C1 segment of cervical spinal cord (tissue), 14 donors: ENCODE measurements at places on chromosomes 3 and 15.

- no peak for DNase-seq
Measured at GRCh38 chr15:47293466-47294162, 423.7 kb upstream of the SEMA6D start.

- no peak for DNase-seq
Measured at GRCh38 chr3:42014458-42014920, 52.6 kb upstream of the ULK4 start.

- DNase-seq: no peak
Measured at GRCh38 chr15:92885224-92886041, 14.7 kb upstream of the CHD2 start.

GRCh38 chr3:24952388-24952787, 457.7 kb upstream of the THRB start:
- DNase-seq: no peak

DNA sequence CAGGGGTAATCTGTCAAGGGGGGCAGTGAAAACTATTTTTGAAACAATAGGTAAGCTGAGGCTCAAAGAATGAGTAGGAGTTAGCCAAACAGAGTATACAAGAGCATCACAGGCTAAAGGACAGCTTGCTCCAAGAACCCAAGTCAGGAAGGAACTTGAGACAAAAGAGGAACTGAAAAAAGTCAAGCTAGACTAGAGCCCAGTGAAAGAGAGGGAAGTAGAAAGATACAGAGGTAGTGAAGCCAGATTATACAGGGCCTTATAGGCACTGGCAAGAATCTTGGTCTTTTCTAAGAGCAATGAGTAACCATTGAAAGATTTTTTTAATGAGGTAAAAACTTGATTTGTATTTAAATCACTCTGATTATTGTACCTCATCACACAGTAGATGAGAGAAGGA, 69.9 kb downstream of the FILIP1L start:
- DNase-seq: no peak

DNA sequence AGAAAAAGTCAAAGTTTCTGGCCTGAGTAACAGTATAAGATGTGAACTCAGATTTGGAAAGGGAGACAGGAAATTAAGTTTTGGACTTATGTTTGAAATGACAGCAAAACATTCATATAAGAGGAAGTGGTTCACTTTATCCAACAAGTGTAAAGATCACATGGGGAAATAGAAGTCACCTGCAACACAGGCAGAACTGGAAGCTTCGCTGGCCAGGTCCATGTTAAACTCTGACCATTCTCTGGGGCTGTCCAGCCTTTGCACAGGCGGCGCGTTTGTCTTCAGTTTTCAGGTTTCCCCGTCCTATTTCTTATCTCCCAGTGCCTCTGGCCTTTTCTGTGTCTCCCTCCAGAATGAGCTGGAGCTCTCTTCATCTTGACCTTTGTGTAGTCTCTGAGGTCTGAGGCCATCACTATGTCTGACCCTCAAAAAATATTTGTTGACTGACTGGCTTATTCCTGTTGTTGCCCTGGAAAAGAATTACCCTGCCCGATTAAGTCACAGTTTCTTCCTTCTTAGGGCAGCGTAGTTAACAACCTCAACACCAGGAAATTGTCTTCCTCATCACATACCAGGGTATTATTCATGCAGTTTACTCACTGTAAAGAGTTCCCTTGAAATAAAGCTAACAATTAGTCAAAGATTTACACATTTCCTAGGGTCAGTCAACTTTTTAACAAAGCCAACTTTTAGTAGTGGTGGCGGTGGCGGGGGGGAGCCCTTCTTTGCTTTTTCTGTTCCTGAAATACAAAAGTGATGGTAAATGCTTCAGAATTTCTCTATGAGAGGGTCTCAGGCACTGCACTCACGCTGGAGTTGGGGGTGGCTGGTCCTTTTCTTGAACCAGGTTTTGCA, 959 bp upstream of the RASA2 start:
- no peak for DNase-seq

- DNase-seq: no peak
Measured at GRCh38 chr15:26691249-26691648, 81.6 kb downstream of the GABRB3 start.

GRCh38 chr15:75775296-75776064, 62.8 kb upstream of the CSPG4 start:
- DNase-seq: no peak

DNA sequence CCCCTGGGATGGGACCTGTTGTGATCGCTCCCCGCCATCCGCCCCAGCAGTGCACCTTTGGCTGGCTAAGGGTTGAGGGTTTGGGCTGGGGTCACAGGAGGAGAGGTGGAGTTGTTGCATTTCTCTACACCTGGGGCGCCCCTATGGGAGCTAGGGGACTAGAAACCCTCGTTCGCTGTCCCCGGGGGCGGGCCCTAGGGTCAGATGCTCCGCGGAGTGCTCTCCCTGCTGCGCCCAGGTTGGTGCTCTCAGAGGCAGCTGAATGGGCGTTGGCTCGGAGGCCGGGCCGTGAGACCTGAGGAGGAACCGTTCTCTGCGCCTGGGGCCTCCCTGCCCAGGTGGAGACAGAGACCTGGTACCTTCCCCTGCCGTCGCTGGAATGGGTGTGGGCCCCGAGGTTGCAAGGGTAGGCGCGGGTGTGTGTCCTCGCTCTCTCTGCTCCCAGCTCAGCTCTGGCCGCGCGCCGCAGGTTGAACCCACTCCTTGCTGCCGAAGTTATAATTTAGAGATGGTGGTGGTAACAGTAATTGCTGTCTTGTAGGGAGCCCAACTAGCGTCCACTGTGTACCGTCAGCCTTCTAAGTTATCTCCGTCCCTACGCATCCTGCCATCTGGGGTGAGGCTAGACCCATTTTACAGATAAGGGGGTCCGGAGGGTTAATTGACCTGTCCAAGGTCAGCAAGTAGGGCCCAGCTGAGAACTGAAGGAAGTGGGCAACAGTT, 965 bp downstream of the FLNB start:
- peak; percentile 36 for DNase-seq

- DNase-seq: no peak
Measured at GRCh38 chr3:120052225-120052624, 42.0 kb downstream of the GSK3B start.

DNA sequence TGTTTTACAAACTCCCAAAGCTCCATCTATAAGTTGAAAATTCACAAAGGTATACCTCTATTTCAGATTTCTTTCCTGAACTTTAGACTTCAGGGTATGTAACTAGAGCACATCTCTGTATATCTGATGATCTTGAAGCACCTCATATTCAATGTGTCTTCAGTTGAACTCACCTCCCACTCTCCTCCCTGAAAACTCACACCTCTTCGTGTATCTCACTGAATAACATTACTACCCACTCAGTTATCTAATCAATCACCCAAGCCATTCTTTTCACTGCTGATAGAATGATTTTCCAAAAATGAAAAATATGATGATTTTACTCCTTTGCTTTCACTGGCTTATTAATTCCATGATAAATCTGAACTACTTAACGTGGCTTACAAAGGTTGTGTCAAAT, 52.9 kb downstream of the GTPBP8 start:
- no peak for DNase-seq

DNA sequence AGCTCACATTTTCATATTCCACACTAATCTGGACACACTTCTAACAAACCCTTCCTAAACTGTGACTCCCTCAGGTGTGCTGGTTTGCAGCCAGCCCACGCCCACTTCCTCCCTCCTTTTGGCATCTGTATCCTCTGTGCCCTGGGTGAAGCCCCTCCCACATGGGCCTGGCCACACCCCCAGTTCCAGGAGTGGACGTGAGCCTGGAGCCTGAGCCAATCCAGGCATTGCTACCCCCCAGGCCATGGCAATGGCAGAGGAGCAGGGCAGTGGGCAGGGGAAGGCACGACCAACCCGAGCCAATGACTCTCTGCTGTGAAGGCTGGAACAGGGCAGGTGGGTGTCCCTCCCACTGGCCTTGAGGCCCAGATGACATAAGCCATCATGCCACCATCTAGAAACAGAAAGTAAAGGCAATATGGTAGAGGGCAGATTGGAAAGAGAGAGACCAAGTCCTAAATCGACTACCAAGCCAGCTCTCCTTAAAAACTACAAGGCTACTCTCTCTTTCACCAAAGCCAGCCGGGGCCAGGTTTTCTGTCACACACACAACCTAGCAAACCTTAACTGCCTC, 18.6 kb downstream of the FAM174B start:
- DNase-seq: no peak

DNA sequence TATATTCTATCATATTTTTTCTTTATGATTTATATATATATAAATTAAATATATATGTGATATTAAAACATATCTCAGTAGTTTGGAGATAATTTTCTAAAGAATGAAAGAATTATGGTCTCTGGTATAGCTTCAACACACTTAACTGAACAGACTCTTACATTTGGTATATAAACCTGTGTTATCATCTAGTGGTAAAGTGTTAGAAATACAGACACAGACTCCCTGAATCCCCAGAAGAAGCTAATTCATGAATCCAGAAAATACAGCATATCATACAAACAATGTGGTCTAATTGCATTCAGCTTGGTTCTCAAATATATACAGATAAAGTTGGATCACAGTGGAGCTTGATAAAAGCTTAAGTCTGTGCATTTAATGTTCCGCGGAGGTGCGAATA, 1100.4 kb downstream of the ROBO2 start:
- DNase-seq: no peak

DNA sequence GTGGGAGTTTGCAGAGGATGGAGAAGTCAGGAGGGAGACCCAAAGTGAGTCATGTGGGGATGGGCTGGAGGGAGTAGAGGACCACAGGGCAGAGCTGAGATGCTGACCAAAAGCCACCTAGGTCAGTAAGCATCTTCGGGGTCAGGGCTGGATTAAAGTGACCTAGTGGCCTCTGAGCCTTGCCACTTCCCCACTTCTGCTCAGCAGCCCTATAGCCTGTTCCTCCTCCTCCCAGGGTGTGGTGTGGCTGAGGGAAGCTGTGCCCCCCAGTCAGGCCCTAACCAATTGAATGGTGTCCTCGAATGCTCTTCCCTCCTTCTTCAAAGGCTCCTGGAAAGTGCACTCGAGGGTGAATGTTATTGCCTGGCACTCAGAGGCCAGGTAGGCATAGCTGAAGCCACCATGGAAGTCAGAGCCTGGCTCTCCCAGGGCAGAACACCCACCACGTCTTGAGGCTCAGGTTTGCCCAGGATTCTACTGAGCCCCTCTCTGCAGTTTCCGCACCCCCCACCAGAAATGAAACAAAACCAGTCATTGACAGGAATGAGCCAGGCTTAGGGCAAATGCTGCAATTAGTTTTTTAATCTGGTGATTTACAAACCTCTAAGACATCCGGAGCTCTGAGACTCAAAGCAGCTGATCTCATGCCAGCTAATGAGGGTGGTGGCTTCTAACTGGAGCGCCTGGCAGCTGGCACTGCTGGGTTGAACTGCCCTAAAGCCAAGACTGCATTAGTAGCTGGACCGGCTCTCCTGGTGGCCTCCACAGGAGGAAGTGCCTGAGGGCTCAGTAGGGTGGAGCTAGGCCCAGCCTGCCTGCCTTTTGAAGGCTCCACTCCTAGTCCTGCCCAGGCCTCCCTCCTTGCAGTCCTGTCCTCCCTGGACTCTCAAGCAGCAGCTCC, 26.0 kb upstream of the VIPR1 start:
- no peak for DNase-seq

GRCh38 chr3:63048367-63049326, 173.4 kb upstream of the CADPS start:
- DNase-seq: no peak

GRCh38 chr15:77120576-77120975, 49.7 kb upstream of the TSPAN3 start:
- no peak for DNase-seq

GRCh38 chr3:66200147-66200546, 20.7 kb upstream of the SLC25A26 start:
- DNase-seq: no peak

DNA sequence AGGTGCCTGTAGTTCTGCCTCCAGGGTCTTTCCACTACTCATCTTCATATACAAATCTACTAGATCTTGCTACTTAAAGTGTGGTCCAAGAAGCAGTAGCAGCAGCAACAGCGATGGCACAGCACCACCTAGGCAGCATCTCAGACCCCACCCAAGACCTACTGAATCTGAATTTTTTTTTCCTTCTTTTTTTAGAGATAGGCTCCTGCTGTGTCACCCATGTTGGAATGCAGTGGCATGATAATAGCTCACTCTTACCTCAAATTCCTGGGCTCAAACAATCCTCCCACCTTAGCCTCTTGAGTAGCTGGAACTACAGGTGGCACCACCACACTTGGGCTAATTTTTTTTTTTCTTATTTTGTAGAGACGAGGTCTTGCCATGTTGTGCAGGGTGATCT, 346.7 kb upstream of the TGFBR2 start:
- no peak for DNase-seq

- DNase-seq: no peak
Measured at GRCh38 chr15:82181371-82181770, 81.2 kb downstream of the EFL1 start.

- DNase-seq: no peak
Measured at GRCh38 chr3:18097989-18098388, 327.1 kb downstream of the SATB1 start.

GRCh38 chr3:13401149-13401548, 19.0 kb downstream of the NUP210 start:
- DNase-seq: no peak

GRCh38 chr15:44675911-44676310, 12.4 kb upstream of the SPG11 start:
- no peak for DNase-seq

DNA sequence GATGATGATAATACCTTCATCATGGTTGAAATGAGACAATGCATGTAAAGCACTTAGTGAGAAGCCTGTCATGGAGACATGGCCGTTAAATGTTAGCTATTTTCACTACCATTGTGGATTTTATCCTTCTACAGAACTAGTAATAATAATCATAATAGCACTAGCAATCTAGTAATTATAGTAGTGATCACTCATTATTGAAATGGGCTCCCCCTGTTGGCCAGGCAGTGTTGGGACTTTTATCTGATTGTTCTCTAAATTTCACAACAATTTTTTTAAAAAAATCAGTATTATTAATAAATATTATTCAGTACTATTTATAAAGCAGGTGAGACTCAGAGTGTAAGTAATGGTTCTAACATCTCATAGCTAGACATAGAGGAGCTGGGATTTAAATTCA, 396.3 kb downstream of the IL5RA start:
- no peak for DNase-seq

GRCh38 chr3:141229132-141229531, 2.5 kb upstream of the PXYLP1 start:
- DNase-seq: no peak

DNA sequence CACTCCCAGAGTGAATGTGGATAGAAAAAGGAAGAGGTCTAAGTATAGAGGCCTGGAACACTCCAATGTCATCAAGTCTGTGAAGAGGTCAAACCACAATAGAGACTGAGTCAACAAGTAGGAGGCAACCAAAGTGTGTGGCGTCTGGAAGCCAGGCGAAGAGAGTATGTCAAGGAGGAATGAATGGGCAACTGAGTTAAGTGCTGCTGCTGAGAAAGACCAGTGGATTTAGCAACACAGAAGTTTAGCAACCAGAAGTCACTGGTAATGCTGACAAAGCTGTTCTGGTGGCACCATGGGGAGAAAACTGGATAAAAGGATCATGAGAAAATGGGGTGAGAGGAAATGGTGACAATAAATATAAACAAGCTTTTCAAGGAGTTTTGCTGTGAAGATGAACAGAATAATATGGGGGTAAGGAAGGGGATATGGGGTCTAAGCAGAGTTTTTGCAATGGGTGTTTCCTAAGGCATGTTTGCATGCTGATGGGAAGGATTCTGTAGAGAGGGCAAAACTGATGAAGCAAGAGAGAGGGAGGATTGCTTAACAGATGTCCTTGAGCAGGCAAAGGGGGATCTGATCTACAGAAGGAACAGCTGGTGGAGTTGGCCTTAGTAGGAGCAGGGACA, 38.4 kb downstream of the PCOLCE2 start:
- DNase-seq: no peak

GRCh38 chr15:92100301-92100700, 246.8 kb downstream of the SLCO3A1 start:
- no peak for DNase-seq
